ENCODE measurements at places on chromosomes 12 and 14.

- DNase-seq: no peak
Observed at GRCh38 chr14:73851000-73851399, 631 bp upstream of the PTGR2 start.

GRCh38 chr12:102390068-102390467 is 90.3 kb downstream of the IGF1 start:
- no peak for DNase-seq

DNA sequence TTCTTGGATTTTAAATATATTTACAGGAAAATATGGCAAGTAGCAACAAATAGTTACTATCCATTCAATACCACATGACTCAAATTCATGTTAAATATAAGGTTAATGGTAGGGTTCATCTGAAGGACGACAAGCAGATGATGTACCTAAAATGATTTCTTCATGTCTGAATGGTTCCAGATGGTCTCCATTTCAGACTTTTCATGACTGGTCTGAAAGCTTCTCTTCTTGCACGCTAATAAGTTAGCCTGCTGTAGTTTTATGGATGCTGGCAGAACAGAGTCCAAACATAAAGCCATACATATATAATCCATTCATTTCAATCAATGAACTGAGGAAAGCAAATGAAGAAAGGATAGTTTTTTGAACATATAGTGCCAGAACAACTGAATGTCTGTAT is 257.0 kb upstream of the MGAT4C start:
- no peak for DNase-seq

DNA sequence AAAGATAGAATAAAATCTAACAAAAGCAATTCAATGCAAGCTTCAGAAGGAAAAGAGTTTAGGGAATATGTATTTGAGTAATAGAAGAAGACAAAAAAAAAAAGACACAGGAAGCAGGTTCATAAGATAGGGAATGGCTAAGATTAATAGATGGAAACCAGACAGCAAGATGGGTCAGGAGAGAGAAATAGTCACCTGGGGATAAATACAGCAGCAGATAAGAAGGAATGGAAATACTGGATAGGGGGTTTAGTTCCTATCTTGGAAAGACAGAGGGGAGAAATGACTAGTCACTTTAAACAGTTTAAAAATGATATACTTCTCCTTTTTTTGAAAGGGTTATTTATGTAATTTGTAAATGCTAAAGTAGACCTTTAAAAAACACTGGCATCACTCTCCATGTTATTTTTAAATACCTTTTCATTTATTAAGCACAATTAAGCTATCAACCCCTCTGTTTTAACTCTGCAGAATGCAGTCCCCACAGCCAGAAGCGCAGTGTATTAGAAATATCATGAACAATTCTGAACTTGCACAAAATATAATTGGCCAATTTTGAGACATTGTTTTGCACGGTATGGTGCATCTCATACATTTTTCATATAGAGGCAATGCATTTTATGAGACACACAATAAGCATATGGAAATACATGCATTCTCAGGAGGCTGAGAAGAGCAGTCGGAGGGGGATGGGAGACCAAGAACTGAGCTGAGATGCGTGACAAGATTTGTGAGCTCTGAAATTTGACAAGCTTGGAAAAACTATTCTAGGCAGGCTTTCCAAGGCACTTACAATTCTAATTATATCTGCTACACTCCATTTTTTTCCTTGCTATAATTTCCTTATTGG is 303.4 kb upstream of the PRICKLE1 start:
- DNase-seq: no peak

DNA sequence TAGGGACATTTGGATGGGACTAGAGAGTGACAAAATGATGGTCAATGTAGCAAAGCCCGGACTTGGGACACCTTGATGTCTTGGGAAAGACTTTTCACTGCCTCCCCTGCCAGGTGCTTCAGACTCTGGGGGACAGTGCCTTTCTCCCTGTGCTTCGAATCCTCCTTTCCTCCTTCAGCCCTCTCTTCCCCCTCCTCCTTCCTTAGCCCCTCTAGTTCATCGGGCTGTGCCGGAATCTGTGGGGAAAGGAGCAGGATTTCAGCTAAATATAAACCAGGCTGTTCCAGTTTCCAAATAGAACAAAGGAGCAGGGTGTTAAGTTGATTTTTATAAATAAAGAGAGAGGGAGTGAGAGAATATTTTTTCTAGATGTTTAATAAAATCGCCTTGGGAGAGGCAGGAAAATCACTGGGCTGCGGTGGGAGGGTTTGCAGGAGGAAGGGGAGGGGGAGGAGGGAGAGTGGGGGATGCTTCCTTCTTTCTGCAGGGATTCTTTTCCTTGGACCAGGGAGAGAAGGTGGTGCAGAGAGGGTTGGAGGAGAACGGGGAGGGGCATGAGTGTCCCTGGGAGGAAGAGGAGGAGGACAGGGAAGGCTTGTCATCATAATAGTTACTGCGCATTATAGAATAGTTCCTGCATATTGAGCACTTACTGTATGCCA is 21.3 kb upstream of the CABP1 start:
- no peak for DNase-seq

DNA sequence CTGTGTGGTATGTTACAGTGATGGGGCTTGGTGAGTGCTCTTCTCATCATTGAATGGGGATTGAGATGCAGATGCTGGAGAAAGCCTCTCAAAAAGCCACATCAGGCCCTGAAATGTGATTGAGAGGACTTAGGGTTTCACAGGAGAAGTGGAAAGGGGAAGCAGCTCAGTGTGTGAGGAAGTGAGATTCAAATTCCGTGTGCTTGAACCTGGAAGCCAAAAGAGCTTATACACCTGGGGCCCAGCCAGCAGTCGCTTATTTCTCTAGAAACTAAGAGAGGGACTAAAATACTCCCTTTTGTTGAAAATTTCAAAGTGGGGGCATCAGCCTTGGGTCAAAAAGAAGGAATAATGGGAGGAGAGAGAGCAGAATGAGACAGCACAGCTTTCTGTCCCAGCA is 39.1 kb upstream of the GZMB start:
- no peak for DNase-seq

DNA sequence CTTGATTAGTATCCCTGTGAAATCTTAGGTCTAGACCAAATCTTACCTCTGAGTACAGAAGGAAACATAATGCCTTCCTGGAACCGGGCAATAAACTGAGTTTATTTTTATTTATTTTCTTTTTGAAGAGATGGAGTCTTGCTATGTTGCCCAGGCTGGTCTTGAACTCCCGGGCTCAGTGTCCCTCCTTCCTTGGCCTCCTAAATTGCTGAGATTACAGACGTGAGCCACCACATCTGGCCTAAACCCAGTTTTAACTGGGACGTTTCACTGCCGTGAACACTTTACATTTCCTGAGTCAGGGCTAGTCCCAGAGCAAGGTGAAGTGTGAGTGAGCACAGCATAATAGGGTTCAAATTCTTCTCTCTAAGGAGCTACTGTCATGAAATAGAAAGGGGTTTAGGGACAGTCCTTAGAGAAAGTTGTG is 671 bp downstream of the GUCY2C start:
- no peak for DNase-seq

- DNase-seq: no peak
Observed at GRCh38 chr14:34023824-34024767, 73.2 kb upstream of the EGLN3 start.

GRCh38 chr12:10027311-10027710 is 3.2 kb upstream of the CLEC9A start:
- DNase-seq: no peak

DNA sequence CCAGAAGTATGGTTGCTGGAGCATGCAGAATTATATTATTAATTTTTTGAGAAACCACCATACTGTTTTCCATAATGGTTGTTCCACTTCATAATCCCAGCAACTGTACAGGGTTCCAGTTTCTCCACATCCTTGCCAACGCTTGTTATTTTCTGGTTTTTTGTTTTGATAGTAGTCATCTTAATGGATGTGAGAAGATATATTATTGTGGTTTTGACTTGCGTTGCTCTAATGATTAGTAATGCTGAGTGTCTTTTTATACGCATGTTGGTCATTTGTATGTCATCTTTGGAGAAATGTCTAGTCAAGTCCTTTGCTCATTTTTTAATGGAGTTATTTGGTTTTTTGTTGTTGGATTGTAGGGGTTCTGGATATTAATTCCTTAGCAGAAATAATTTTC is 58.1 kb downstream of the DAAM1 start:
- no peak for DNase-seq

- DNase-seq: no peak
Observed at GRCh38 chr12:96044943-96045290, 9.5 kb upstream of the LTA4H start.

- no peak for DNase-seq
Observed at GRCh38 chr12:123705935-123706334, 6.2 kb upstream of the ATP6V0A2 start.

DNA sequence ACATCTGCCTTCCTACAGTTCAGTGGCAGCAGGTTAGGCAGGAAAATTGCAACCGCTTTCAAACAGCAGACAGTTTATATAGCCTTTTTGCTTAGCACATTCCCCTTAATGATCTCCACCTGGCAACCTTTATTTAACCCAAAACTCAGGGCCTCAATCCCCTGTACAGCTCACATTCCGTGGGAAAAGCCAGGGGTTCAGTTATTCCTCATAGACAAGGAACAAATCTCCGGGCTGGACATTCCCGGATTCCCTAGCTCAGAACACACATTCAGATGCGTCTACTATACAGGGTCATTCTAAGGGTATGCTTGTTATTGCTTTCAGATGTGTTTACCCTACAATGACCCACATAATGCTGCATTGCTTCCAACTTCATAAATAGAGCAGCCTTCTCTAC is 73.8 kb upstream of the DCN start:
- DNase-seq: no peak

DNA sequence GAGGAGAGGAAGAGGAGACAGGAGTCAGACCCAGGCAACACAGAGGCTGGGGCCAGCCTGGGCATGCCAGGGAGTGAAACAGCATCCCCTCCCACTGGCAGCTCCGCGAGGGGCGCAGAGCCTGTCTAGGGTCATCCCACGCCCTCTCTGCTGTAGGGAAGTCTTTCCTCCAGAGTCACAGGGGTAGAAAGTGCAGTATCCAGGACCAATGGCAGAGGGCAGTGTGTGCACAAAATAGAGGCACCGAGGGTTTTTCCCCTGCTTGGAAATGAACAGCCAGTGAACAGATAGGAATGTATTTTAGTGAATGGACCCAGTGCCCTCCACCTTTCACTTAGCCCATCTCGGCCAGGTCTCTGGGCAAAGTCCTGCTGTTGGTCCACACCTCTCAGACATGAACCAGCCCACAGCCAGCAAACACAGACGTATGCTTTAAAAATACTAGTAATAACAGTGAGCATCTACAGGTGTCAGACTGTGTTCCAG is 9.4 kb upstream of the KRT74 start:
- DNase-seq: peak; percentile 51

DNA sequence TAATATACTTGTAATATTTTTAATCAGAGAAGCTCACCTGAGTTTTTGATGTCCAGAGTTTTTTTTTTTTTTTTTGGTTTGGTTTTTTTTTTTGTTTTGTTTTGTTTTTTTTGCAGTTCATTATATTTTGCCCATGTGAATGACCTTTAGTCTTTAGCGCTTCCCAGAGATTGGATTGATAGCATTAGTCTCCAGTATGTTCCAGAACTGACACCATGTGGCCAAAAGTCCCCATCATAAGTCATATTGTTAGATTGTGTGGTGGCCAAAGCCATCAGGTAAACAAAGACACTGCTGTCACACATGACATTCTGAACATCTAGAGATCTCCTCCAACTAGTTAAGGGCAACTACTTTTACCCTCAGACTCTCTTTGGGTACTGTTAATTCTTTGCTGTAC is 272.8 kb upstream of the GARIN2 start:
- DNase-seq: no peak

GRCh38 chr12:103546959-103547358 is 40.1 kb upstream of the STAB2 start:
- DNase-seq: no peak

- DNase-seq: no peak
Observed at GRCh38 chr14:38210587-38211216, 3.0 kb downstream of the SSTR1 start.

- DNase-seq: no peak
Observed at GRCh38 chr12:121438905-121439304, 39.0 kb downstream of the RNF34 start.

- no peak for DNase-seq
Observed at GRCh38 chr12:127664901-127665300, 602.1 kb upstream of the TMEM132C start.

- no peak for DNase-seq
Observed at GRCh38 chr12:105355752-105356151, 25.3 kb downstream of the C12orf75 start.

- no peak for DNase-seq
Observed at GRCh38 chr12:97005646-97006045, 98.6 kb downstream of the NEDD1 start.

DNA sequence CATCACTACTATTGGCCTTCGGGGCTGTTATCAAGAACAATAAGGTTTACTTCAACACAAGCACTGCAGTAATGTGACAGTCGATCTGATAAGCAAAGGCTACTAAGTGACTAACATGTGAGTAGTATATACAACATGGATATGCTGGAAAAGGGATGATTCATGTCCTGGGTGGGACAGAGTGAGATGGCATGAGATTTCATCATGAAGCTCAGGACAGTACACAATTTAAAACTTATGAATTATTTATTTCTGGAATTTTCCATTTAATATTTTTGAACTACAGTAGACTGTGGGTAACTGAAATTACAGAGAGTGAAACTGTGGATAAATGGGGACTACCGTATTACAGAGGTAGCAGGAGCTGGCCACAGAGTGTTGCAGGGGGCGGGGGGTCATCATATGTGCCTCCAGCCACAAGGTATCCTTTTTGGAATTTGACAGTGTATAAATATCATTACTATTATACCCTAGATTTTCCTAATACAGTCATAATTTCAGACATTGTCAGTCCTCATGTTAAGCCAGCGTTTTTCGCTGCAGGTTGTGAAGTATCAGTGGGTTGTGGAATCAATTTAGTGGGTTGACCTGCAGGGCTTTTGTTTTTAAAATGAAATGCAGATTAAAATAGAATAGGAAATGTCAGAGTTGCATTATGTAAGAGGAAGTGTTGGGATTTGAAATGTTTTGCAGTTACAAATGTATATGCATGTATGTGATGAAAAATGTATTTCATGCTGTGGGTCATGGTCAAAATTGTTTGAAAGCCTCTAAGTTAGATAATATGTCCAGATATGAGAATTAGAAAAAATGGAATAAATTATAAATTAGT is 148.0 kb upstream of the NUDT4 start:
- no peak for DNase-seq

DNA sequence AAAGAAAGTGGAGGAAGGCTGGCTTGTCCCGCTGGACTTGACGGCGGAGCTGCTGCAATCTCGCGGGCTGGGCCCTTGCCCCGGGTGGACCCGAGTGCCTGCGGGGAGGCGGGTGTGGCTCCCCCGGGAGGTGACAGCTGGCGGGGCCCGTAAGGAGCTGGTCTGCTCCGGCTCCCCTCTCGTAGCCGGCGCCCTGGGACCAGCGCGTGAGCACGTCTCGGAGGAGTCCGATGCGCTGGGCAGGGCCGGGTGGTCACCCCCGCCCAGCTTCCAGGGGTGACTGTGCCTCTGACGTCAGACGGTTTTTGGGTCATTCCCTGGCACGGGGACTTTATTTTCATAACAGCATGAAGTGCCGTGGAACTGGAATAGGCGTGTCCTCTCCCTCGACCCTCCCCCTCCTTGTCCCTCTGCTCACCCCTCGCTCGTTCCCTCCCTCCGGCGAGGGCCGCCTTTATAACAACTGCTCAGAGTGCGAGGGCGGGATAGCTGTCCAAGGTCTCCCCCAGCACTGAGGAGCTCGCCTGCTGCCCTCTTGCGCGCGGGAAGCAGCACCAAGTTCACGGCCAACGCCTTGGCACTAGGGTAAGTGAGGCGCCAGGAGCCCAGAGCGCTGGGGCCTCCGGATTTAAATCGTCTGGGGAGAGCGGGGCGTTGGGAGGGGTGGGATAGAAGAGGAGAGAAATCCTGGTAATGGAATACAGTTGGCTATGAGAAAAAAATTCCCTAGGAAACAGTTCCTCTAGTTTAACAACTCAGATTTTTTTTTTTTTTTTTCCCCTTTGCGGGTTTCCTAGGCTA is at the start of gene GPRC5A:
Gene GPRC5A (plus strand): TSS at position 483 of the 801 bp plus-strand sequence. CDS start 16,688 bp downstream, outside the sequence.
- no peak for DNase-seq
